Iris pigment epithelial cell (primary cell): ENCODE measurements at places on chromosomes 6 and 20.

DNA sequence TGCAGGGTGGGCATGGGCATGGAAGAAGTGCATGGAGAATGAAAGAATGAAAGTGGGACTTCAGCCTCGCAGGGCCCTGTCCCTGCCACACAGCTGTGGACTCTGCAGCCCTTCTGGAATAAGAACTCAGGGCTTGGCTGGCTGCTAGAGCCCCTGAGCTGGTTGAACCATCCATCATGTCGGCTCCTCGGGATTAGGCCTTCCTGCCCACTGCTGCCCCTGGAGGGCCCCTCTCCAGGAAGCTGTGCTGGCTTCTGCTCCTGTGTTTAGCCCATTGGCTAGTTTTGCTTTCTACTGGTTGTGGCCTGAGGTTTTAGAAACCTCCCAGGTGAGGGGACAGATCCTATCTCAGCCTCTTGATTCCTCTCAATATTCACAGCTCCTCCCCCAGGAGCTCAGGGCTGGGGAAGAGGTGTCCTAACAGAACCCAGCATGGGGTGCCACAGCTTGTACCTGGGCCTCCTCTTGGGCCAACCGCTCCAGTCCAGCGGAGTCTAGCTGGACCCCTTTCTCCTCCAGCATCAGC, 7.9 kb downstream of the AARS2 start:
- no peak for DNase-seq

DNA sequence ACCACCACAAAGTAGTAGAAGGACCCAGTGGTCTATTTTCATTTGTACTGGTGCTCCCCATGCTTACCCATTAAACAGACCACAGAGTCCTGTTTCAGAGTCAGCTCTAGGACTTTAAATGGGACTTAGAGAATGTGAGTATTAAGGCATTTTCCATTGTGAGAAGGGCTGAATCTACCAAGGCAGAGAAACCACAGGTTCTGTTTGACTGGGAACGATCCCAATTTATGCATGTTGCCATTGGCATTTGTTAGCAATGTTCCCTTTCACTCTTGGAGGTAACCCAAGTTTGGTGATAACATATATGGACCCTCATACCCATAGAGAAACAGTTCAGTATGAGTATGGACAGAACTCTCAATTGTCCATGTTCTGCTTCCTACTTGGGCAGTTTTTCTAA, 672.8 kb downstream of the KIF16B start:
- DNase-seq: no peak

- DNase-seq: no peak
These were observed 105.4 kb downstream of the NOL4L start for GRCh38 chr20:32479697-32480171.

GRCh38 chr20:32158943-32159660, 48.4 kb downstream of the PLAGL2 start:
- DNase-seq: no peak
